ENCODE measurements at places on chromosomes 1 and 21.

- no peak for DNase-seq
Measured at GRCh38 chr1:177873238-177873637, 96.6 kb downstream of the SEC16B start.

DNA sequence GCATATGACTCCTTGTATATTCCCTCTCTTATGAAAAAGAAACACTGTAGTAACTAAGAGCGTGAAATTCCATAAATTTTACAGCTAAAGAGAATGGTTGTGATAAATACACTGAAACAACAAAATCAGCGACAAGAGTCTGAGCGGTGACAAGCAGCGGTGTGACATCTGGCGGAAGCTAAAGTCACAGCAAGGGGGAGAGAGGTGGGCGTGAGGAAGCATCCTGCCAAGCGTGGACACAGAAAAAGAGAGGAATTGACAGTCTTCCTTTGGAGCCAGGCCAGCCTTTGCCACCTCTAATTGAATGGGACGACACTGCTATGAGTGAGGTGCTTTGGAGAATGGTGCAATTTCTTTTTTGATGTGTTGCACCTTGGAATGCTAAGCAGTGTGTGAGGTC lies 25.9 kb downstream of the PSMB2 start:
- no peak for DNase-seq

DNA sequence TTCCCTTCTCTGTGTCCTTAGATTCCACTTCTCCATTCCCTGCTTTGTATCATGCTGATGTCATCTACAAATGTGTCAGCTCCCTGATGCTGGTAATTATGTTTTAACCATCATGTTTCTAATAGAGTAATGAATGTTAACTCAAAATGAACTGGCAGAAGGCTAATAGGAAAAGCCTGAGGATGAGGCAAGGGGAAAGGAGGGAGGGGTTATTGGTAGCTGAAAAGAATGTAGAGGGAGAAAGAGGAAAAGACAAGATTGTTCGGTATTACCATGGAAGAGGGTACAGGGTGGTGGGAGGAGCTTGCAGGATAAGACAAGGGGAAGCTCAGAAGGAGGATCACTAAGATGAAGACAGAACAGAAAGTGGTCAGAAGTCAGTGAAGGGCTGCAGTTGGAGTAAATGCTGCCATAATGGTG lies 150.9 kb downstream of the ZC3H11B start:
- DNase-seq = no peak

DNA sequence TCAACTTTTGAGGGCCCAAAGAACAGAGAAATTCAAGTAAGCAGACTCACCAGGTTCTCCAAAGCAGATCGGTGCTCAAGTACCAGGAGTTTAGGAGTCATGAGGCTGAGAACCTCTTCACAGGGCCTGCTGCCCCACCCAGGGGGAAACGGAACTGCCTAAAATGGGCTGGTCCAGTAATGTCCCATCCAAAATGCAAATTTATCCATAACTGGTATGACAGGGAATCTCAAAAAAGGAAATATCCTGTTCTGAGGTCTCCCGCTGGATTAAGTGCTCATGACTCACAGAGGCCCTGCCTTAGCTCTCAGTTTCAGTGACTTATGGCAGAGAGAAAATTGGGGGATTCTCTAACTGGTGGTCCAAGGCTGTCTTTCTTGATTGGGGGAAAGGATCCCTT lies 9.3 kb downstream of the SPRR2G start:
- no peak for DNase-seq

DNA sequence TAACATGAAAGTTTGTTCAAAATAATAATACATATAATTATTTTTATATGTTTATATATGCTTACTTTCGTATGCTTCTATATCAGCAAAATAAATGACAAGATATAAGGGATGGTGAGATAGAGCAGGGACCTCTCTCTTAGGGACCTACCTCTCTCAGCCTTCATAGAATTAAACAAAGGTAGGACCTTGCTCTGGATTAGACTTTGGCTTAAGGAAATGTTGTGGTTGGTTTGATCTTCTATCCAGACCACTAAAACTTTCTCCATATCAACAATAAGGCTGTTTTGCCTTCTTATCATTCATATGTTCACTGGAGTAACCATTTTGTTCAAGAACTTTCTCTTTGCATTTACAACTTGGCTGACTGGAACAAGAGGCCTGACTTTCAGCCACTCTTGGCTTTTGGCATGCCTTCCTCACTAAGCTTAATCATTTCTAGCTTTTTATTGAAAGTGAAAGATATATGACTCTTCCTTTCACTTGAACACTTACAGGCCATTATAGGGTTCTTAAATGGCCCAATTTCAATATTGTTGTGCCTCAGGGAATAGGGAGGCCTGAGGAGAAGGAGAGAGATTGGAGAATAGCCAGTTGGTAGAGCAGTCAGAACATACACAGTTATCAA lies 14.4 kb downstream of the FRRS1 start:
- no peak for DNase-seq

DNA sequence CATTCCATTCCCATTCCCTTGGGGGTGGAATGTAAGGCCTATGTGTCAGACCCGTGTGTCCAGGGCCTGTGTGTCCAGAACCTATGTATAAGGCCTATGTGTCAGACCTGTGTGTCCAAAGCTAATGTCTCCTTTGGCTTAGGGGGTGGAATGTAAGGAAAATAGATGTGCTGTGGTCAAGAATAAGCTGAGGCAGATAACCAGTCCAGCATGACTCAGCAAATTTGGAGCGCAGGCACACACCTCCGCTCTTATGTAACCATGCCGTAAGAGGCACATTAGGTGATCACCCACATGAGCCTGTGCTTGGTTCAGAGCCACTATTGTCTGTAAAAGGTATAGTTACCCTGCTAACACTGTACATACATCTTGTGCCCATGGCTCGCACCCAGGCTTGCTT lies 150.8 kb upstream of the SGIP1 start:
- DNase-seq = no peak

DNA sequence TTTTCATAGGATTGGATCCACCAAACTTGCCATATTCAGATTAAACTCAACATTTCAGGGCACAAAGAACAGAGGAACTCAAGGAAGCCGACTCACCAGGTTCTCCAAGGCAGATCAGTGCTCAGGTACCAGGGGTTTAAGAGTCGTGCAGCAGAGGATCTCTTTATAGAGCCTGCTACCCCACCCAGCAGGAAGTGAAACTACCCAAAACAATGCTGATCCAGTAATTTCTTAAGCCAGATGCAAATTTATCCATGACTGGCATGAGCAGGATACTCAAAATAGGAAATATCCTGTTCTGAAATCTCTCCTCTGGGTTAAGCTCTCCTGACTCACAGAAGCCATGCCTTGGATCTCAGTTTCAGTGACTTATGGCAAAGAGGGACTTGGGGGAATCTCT lies at the start of gene SPRR2A:
Gene SPRR2A (minus strand): TSS at position 138 of the 400 bp plus-strand sequence. CDS start 777 bp downstream, outside the sequence.
- DNase-seq = no peak

DNA sequence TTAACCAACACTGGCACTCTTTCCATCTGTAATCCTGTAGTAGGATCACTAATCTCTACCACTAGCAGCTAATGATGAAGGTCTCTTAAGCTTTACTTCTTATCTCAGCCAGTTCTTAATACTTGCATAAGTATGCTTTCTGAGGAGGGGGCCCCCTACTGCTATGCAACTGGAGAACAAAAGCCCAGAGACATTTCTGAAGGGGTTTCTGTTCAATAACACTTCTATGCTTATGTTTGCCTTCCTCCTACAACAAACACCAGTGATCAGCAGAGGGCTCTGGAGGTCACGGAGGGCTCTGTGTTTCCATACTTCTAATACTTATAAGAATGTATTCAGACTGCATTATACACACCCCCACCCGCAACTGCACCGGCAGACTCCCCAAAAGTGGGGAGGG lies 215.8 kb downstream of the BARHL2 start:
- DNase-seq = no peak

GRCh38 chr1:187477535-187477934 lies 648.8 kb downstream of the PLA2G4A start:
- DNase-seq = no peak

DNA sequence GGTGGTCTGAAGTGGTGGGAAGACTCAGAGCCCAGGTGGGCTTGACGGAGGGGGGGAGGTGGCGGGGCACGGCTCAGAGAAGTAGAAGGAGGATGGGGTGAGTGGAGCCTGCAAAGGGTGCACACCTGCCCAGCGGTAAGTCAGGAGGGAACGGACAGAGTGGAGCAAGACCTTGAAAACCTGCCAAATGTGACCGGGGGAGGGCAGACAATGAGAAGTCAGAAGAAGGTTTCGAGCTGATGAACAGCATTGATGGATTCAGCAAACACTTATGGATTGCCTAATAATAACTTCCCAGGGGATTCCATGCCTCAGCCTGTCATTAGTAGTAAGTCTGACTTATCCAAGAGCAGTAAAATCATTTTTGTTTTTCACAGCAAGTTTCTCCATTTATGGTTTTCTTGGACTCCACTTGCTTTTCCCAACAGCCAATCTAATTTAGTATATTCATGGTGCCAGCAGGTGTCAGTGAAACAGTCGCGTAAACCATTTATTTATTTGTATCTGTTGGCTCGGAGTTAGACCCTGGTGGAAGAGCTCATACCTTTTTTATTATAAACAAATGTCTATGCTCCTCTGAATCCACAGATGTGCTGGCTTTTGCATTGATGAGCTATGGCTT lies 279.1 kb downstream of the PCP4 start:
- no peak for DNase-seq

Measured in central memory CD4-positive, alpha-beta T cell (primary cell).